ENCODE measurements at places on chromosomes 13 and 19. TPM values are rescaled to one million over a fixed set of nuclear protein-coding genes. Genes with fewer than 3 reads are reported as not detected.
A peak's percentile ranks its signal among the peaks of the same experiment; 100 is the strongest.

DNA sequence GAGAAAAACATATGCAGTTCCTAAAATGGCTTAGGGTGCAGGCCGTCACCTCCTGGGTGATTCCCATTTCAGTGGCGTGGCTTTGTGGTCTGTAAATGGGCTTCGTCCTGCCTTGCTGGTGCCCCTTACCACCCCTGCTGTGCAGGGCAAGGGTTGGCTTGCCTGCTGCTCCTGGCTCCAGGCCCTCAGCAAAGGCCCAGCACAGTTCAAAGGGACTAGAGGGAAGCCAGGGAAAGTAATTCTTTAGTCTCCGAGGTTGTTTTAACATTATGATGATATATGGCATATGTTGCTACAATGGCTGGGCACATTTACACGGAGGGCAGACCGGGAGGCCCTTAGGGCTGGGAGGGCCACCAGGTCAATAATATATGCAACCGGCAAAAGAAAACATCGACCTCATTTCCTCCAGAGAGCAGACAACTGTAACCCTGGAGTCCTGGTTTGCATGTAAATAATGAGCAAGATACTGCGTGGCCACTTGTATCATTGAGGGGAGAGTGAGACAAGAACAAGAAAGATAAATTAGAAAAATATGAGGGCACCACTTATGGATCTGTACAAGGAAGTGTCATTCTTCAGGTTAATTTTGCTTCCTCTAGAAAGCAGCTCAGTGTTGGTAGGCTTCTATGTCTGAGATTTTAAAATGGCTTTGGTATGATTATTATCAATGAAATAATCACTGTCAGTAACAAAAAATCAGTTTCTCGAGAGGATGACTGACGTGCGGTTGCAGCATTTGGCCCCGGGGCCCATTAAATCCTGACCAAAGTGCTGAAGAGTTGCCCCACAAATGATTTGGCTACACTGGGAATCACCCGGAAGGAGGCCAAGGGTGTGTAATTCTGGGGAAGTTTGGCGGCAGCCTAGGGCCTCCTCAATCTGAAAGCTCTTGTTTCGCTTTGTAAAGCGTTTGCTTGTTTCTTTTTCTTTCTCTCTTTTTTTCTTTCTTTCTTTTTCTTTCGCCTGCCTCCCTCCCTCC is 32.8 kb upstream of the URI1 start:
- H3K36me3 ChIP-seq, result no peaks in the 10 kb centered on the region
- no peaks in the 10 kb centered on the region for H3K27me3 ChIP-seq
- H3K27ac ChIP-seq, result no peak overlapping the region
- DNase-seq, result no peak
- no peak overlapping the region for H3K4me3 ChIP-seq
- H3K4me1 ChIP-seq, result peaks cover 7% of the 10 kb centered on the region

DNA sequence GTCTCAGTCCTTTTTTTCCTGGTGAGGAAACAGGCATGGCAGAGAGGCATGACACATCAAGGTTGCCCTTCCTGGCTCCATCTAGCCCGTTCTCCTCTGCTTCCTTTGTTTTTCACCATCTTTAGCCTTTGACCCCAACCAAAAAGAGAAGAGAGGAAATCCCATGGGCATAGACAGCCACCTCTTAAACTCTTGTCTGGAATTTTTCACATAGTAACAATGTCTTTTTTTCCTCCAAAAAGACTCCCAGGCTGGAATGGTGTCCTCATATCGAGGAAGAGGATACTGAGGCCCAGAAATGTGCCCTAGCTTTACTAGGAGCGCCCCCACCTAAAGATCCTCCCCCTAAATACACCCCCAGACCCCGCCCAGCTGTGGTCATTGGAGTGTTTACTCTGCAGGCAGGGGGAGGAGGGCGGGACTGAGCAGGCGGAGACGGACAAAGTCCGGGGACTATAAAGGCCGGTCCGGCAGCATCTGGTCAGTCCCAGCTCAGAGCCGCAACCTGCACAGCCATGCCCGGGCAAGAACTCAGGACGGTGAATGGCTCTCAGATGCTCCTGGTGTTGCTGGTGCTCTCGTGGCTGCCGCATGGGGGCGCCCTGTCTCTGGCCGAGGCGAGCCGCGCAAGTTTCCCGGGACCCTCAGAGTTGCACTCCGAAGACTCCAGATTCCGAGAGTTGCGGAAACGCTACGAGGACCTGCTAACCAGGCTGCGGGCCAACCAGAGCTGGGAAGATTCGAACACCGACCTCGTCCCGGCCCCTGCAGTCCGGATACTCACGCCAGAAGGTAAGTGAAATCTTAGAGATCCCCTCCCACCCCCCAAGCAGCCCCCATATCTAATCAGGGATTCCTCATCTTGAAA is at the start of gene GDF15:
Gene GDF15 (plus strand): TSS at position 484 of the 868 bp plus-strand sequence. CDS start 32 bp downstream, at position 516.
- peaks cover 32% of the 10 kb centered on the region for H3K4me1 ChIP-seq
- peak within 1 kb of the TSS; percentile 83 for H3K27ac ChIP-seq
- peaks cover 11% of the 10 kb centered on the region for H3K36me3 ChIP-seq
- peak within 1 kb of the TSS; percentile 73 for H3K4me3 ChIP-seq
- DNase-seq, result peak; percentile 90

DNA sequence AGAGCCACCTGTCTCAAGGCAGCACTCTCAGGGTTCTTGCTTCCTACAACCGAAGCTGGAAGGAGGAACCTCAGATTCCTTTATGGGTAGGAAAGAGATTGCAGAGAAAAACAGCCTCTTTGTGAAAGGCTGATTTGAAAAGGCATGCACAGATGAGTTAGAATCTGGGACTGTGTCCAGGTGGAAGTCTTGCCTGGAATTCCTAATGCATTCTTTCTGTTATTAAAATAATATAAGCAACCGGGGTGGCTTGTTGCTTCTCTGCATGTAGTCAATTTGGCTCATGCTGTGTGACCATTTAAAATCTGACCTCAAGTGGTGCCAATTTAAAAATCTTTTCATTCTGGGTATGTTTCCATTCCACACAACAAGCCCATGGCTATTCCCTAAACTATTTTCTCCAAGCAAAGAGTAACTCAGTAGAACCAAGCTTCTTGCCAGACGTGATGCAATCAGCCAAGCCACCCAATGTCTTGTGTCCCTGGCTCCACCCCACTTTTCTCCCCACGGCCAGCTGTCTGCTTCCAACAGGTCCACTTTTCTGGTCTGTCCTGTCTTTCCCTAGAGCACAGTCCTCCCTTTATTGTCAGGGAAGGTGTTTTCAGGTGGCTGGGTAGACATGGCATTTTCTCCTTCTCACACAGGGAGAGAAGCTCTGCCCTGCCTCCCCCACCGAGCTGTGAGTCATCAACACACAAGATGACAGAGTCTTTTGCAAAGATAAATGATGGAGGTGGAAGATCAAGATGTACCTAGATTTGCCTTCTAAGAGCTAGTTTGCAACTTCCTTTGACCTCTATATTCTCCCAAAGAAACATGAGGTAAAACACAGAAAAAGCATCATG is 394.3 kb downstream of the FOXO1 start:
- no peak for DNase-seq
- H3K36me3 ChIP-seq, result no peaks in the 10 kb centered on the region

DNA sequence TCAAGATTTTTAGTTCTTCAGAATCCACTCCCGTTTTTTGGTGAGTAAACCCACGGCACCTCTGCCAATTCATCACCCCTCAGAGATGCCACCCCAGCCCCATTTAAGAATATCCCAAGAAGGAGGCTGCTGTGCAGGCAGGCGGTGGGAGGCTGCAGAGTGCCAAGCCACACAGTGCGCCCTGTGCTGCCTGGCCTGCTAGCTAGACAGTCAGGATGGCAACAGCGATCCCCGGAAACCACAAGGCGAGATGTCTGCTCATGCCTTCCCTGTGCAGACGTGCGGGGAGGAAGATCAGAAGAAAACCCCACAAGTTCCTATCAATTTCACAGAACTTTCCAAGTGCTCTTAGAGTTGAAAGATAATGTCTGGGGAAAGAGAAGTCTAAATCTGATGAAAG is 64.8 kb upstream of the GPR183 start:
- H3K4me3 ChIP-seq, result no peak overlapping the region
- no peaks in the 10 kb centered on the region for H3K27me3 ChIP-seq
- DNase-seq, result no peak
- H3K27ac ChIP-seq, result peak overlapping the region; percentile 54
- H3K4me1 ChIP-seq, result peaks cover 9% of the 10 kb centered on the region

DNA sequence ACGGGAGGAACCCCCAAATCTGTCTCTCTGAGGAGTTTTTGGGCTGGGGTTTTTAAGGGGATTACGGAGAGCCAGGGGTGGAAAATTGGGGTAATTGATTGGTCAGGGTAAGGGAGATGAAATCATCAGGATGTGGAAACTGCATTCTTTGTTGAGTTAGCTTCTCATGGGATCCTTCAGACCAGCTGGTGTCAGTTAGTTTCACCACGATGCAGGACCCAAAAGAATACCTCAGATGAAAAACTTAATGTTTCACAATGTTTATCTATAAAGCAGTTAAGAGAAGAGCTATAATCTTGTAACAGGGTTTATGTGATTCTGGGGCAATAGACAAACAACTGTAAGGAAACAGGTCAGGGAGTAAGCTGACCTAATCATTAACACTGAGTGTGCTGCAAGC is 230.8 kb downstream of the POU4F1 start:
- no peak for DNase-seq
- no peaks in the 10 kb centered on the region for H3K36me3 ChIP-seq
- H3K27ac ChIP-seq, result no peak overlapping the region

CEACAM4 gene
- not detected for total RNA-seq

- no peaks in the 10 kb centered on the region for H3K36me3 ChIP-seq
- no peak for DNase-seq
- no peak overlapping the region for H3K4me3 ChIP-seq
- H3K4me1 ChIP-seq, result peaks cover 17% of the 10 kb centered on the region
These were observed 102.9 kb upstream of the STARD13 start for GRCh38 chr13:33388286-33388998.

DNA sequence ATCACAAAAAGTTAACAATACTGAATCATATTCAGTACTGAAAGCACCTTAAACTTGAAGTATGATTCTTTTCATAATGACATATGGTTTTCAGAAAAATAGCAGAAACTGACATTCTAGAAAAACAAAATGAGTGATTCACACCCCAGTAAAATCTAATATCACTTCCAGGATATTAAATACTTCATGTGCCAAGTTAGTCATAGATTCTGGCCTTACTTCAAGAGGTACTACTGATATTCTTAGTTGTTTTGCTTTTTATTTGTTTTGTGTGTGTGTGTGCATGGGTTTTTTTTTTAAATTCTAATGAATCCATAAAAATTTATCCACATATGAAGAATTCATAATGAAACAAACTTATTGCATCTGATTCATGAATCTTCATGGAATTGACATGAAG is 207.9 kb upstream of the UFM1 start:
- no peak for DNase-seq
- no peaks in the 10 kb centered on the region for H3K4me1 ChIP-seq
- H3K4me3 ChIP-seq, result no peak overlapping the region
- H3K27me3 ChIP-seq, result no peaks in the 10 kb centered on the region

- H3K36me3 ChIP-seq, result no peaks in the 10 kb centered on the region
- no peak overlapping the region for H3K4me3 ChIP-seq
These were observed 112.4 kb downstream of the SIPA1L3 start for GRCh38 chr19:38019396-38019724.

GRCh38 chr19:35272122-35272719 is 3.5 kb downstream of the USF2 start:
- no peak overlapping the region for H3K4me3 ChIP-seq
- H3K27ac ChIP-seq, result peak overlapping the region; percentile 57
- peaks cover 56% of the 10 kb centered on the region for H3K36me3 ChIP-seq
- DNase-seq, result no peak
- no peaks in the 10 kb centered on the region for H3K4me1 ChIP-seq

DNA sequence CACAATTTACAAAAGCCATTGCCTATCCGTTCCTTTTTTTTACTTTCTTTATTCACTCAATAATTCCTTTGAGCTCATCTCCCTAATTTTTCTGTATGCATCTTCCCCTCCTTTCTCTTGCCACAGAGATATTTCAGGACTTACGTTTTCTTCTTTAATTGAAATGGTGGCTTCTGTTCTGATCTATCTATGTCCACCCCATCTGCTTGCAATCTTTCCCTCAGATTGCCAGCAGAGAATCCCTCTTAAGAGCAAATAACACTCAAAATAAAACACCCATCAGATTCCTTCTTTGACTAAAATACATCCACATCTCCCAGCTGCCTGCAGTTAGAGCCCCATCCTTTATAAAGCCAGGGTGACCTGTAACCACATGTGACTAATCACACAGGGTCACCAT is 478.6 kb downstream of the EFNB2 start:
- H3K36me3 ChIP-seq, result no peaks in the 10 kb centered on the region
- H3K27me3 ChIP-seq, result no peaks in the 10 kb centered on the region
- no peak overlapping the region for H3K27ac ChIP-seq
- H3K4me3 ChIP-seq, result no peak overlapping the region
- no peak for DNase-seq
